ENCODE measurements at places on chromosomes 1 and 21. TPM values are rescaled to one million over a fixed set of nuclear protein-coding genes. Genes with fewer than 3 reads are reported as not detected.

DNA sequence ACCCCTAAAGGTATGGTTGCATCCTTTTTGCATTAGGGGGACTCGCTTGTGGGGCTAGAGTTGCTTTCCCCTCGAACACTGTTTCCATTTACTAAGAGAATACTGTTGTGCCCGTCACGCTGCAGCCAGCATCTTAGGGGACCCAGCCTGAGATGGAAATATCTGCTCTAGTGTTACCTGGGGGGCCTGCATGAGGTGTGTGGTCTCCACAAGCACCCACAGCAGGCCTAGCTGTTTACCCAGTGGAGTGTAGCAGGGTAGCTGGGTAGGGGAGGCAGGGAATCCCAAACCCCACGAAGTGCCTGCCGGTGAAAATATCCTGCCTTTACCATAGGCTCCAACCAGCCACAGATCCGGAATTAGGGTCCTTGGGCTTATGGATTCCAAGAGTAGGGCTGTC lies 303.6 kb downstream of the PTPRU start:
- no peak for DNase-seq

Gene FCAMR
- total RNA-seq, result not detected

Gene PLA2G2C
- not detected for total RNA-seq

- DNase-seq, result peak; percentile 76
These were observed 648 bp downstream of the S100PBP start for GRCh38 chr1:32817815-32818786.

- DNase-seq, result no peak
These were observed 35.6 kb downstream of the MRPL39 start for GRCh38 chr21:25571726-25572121.

Gene ACTL8
- total RNA-seq, result not detected

GRCh38 chr1:158180741-158181576 lies at the start of gene CD1D:
TSS of gene CD1D (plus strand) at chr1:158180895. CDS start at chr1:158181102, 207 bp downstream.
- no peak for DNase-seq

Gene OR6F1
- not detected for total RNA-seq

- DNase-seq, result no peak
These were observed 536.0 kb downstream of the NPHP4 start for GRCh38 chr1:5456090-5456811.

GRCh38 chr1:152000964-152001630 lies 7.4 kb upstream of the S100A10 start:
- no peak for DNase-seq

- no peak for DNase-seq
These were observed at the start of gene SERTAD4 for GRCh38 chr1:210232511-210233215. TSS of gene SERTAD4 (plus strand) at chr1:210232796. CDS start at chr1:210237961, 5,165 bp downstream.

Gene TNFRSF1B
- 25.6 TPM for total RNA-seq

DNA sequence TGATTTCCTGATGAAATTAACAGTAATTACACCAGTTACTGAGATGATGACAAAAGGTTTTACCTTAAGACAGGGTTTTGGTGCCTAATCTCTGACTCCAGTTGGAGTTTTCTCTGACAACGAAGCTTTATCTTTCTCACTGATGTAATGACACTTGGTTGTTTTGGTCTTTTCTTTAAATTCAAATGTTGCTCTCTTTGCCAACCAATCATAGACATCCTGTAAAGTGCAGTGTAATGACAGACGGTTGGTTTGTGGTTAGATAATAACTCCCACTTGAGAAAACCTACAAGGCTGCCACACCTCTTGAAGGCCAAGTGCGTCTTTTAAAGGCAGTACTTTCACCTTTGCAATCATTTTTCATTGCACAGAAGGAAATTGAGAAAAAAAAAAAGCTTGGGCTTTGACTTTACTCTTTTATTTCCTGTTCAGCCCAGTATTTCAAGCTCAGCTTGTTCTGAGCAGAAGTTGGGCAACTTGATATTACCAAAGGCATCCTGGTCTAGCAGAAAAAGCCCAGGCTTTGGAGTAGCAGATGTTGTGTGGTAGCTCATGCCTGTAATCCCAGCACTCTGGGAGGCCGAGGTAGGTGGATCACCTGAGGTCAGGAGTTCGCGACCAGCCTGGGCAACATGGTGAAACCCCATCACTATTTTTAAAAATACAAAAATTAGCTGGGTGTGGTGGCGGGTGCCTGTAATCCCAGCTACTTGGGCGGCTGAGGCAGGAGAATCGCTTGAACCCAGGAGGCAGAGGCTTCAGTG lies 14.9 kb downstream of the PDIK1L start:
- DNase-seq, result no peak

- DNase-seq, result no peak
These were observed 23.5 kb downstream of the ASB17 start for GRCh38 chr1:75908717-75909152.

Gene HCRTR1
- not detected for total RNA-seq
